ENCODE measurements at places on chromosomes 5 and 9. TPM values are rescaled to one million over a fixed set of nuclear protein-coding genes. Genes with fewer than 3 reads are reported as not detected.

LVRN gene
- total RNA-seq = not detected

STKLD1 gene
- 1.5 TPM for total RNA-seq

MUSK gene
- total RNA-seq = not detected

NPR3 gene
- not detected for total RNA-seq

Data from naive thymus-derived CD4-positive, alpha-beta T cell (primary cell).